ENCODE measurements at places on chromosomes 6 and 20. TPM values are rescaled to one million over a fixed set of nuclear protein-coding genes. Genes with fewer than 3 reads are reported as not detected.
A peak's percentile ranks its signal among the peaks of the same experiment; 100 is the strongest.

DNA sequence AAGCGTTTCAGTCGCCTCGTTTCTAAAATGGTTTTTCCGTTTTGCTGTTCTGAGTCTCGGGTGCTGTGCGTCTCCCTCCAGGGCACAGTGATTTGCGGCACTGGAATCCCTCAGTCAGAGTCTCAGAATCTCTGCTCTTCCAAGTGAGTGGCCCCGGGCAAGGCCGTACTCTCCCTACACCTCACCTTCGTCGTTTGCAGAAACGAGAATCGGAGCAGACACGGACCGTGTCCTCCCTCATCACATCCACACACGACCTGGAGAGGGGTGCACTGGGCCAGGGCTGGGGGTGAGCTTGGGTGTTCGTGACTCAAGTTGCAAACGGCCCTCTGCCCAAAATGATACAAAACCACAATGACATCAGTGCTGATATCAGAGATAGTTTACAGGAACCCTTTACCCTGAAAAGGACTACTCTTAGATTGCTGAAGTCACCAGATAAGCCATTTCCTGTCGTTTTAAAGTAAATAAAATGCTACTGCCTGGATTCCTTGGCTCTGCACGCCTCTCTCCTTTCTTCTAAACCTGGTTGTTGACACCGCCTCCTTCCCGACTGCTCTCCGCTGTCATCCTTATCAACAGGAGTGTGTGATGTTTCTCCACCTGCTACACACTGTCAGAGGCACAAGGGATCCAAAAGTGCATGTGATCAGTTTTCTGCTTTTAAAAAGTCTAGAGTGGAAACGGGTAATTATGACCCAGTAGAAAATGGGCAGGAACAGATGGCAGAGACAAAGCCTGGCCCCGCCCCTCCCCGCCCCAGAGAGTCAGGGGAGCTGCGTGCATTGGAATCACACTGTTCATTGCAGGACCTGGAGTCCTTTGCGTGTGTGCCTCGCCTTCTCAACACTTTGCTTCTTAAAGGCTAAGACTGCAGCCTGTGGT is 38.4 kb downstream of the KIF25 start:
- no peak for DNase-seq

DNA sequence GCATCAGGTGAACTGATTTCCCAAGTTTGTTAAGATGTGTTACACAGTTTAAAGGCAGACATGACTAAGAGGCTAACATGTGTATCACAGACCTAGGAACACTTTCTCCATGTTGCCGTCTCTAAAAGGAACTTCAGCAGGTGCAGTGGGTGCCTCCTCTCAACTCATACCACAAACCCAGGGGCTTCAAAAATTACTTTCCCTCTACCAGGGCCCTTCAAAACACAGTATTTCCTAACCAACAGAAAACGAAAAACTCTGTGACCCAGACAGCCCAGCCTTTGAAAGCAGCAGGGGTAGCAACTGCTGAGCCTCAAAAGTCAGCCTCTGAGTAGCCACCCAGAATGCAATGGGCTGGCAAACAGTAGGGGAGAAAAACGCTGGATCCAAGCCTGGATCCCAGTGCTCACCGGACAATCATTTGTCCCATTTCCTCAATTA is 28.5 kb downstream of the B4GALT5 start:
- DNase-seq = no peak

CHD6 gene
- 35.9 TPM for total RNA-seq

DNA sequence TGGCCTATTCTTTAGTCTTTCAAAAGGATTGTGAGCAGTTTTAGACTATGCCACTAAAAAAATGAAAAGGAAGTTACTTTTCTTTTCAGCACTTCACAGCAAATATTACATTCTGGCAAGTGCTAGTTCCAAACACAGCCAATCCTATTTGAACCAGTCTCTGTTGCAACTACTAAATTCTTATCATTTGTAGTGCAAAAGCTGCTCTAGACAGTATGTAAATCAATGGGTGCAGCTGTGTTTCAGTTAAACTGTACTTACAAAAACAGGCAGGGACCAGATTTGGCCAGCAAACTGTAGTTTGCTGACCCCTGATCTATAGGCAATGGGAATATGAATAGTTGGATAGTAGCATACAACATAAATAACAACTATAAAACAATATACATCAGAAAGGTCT is 68.1 kb upstream of the TULP1 start:
- no peak for DNase-seq

DNA sequence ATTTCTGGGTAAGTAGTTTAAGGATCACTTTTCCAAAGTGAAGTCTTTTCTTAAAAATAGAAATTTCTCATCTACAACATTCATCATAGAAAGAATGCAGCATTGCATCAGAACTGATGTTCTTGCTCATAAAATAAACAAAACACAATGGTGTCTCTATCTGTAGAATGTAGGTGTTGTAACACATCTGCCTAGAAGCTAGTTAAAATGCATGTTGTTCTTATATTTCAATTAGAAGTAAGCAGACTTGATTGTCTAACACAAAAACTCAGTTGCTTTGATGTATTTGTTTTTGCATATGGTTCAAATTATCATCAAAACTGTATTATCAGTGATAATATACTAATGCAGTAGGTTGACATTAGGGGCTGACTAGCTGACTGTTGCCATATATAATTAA is 654.7 kb upstream of the FLRT3 start:
- DNase-seq = no peak

- DNase-seq = no peak
These were observed 154.4 kb upstream of the STMND1 start for GRCh38 chr6:16947375-16948015.

DNA sequence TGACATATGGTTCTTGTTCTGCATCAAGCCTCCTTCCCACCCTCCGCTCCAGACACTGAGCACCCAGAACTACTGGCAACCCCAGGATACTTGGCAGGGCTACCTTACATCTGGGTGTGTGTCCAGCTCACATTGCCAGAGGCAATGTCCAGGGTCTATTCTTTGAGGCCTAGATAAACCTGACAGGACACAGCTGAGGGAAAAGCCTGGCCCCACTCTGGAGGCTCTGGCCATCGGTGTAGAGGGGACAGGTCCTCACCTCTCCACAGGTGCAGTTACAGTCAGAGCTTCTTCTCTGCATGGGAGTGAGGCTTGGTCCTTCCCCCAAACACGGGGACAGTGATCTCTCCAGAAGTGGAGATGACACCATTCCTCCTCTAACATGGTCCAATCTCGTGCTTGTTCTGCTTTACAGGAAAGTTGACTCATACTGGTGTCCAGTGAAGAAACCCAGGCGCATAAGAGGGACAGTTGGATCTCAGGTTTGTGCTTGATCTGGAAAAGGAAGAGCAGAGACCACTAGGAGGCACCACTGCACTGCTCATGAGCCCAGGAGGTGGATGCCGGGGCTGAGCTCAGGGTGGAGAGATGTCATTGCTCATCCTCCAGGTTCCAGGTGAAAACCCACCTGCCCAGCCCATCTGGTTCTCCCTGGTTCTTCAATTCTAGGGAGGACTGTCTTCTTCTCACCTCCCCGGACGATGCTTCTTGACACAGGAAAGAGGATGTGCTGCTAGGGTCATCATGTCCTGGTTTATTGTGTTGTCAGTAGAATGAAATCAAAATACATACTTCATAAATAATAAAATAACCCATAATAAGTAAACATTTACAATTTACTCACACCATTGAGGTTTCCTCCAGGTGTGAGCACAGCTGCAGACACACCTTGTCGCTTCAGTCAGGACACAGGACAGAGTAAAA is 14.7 kb downstream of the HLA-F start:
- DNase-seq = peak; percentile 81

DNA sequence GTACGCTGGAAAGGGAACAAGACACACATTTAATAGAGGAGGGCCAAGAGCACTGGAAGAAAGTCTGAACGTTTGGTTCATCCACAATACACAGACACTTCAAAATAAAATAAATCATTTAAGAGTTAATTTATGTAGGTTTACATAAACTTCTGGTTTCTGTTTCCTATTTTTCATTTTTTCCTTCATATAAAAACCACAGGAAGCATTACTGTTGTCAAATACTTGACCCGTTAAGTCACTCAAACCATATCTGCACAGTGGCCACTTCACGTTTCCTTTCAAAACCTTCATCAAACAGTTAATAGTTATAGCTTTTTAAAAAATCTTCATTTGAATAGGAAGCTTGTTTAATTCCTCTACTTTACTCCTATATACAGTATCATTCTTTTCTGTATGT is 257.6 kb upstream of the THEMIS start:
- DNase-seq = no peak

DNA sequence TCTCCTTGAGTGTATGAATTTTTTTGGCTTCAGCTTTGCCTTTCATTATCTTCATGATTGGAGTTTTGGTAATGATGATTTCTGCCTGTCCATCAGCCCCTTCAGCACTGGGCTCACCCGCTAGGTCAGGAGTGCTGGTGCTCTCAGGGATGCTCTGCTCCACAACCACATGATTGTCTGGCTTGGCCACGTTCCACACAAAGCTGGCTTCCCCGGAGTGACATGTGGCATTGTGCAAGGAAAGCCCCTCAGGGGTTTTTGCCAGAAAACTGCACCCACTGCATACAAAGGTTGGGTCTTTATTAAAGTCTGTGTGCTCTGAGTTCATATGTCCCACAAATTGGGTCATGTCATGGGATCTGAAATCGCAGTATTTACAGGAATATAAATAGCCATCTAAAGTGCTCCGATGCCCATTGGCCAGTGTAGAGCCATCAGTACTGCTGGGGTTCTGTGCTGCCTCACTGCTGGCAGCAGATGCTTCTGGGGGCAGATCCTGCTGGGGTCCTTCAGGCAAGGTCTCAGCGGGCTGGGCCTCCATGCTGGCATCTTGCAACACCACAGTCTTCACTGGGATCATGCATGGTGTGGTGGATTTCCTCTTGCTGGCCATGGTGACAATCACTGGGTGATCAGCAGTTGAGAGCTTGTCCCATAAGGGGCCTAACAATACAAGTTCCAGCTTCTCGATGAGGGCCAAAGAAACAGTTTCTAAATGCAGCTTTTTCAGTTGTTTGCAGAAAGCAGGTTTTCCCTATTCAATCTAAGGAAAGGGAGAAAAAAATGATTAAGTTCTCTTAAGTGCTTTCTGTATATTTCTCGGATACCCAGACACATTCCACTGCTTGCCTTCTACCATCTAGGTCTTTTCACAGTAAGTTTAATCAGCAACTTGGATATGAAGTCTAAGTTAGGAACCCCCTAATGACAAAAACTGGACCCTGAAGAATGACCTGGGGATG is 67.2 kb downstream of the PLCG1 start:
- DNase-seq = no peak

DNA sequence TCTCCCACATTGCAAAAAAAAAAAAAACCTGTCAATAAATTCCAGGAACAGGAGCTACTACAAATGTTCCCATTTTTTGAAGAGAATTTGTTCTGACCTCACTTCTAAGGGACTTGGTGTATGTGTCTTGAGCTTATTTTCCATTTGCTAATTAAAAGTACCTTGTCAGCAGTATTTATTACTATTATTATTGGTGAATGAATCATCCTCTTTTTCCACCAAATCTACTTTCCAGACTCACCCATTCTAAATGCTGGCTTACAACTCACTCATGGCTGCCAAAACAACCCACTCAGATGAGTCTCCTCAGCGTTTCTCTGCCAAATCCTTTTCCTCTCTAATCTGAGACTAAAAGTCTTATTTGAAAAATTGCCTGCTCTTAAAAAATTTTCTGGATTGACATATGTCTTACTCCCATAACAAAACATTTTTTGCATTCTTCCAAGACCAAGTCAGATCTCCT is 33.2 kb upstream of the TASP1 start:
- DNase-seq = no peak

- no peak for DNase-seq
These were observed 18.0 kb upstream of the CSNK2A1 start for GRCh38 chr20:561437-562231.

GRCh38 chr20:32808438-32808837 is 11.3 kb upstream of the MAPRE1 start:
- DNase-seq = no peak

GRCh38 chr20:64160526-64161355 is 3.5 kb upstream of the MYT1 start:
- DNase-seq = no peak

POM121L2 gene
- not detected for total RNA-seq

DNA sequence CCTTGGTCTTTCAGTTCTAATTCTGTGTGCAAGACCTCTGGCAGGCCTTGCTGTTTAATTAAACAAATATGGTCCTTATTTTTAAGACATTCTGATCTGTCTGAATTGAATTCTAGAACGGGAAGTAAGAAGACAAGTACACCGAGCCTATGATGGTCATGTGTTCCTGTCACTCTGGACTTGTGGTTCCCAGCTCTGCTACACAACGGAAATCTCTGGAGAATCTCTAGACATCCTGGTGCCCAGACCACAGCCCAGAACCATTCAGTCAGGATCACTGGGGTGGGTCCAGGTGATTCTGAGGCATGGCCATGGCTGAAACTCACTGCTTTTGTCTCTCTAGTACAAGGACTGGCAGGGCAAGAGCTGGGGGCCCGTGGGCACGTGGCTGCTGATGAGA is 15.9 kb upstream of the KCNK16 start:
- no peak for DNase-seq

PRDM1 gene
- total RNA-seq = 2.0 TPM

DNA sequence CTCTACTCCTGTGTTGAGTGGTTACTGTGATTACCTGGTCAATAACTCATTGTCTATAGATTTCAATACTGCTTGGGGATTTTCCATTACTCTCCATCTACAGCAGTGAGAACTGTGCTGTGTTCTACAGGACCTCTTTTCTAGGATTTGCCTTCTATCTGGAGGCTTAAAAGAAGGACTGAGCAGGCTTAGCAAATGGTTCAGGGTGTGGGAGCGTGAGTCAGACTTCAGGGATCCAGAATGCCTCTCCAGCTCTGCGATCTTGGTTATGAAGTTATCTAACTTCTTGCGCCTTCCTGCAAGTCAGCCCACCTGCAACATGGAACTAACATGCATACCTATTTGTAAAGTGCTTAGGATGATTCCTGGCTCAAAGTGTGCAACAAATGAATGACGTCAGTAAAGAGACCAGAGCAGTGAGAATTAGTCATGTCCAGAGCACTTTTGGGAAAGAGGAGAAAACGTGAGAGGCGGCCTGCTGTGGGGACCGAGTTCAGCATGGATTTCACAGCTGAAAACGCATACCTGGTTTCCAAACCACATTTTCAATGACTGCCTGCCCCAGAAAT is 610.1 kb upstream of the CDH4 start:
- no peak for DNase-seq

DNA sequence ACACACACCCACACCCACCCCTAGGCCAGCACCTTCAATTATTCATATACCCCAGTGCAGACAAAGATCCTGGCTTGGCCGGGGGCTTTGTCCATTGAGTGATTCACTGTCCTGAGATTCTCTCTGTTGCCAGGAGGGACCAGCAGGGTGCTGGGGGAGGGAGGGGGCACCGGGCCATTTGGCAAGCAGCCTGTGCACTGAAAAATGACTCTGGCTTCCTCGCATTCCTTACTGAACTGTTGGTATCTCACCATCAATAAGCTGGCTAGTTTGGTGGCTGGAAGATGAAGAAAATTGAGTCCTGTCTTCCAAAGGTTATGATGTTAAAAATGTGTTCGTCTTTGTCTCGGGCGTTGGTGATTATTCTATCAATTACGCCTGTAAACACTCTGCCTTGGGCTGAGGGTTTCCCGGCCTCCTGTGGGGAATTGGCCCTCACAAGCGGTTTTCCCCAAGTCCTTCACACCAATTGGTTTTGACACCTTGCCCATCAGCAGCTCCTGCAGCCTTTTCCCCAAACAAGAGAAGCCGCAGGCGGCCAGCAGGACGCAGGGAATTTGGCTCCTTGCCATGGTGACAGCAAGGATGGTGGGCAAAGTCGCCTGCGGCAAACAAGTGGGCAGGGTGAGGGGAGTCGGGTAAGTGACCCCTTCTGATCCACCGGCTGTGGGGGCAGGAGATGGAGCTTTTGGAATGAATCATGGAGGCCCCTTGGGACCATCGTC is 4.9 kb downstream of the VSTM2L start:
- DNase-seq = no peak

- DNase-seq = no peak
These were observed 20.3 kb downstream of the ZMYND8 start for GRCh38 chr20:47336129-47336754.
